ENCODE measurements at places on chromosomes 2 and 18. TPM values are rescaled to one million over a fixed set of nuclear protein-coding genes. Genes with fewer than 3 reads are reported as not detected.

Gene GPAT2
- 5.3 TPM for total RNA-seq

Gene SRD5A2
- not detected for total RNA-seq

DNA sequence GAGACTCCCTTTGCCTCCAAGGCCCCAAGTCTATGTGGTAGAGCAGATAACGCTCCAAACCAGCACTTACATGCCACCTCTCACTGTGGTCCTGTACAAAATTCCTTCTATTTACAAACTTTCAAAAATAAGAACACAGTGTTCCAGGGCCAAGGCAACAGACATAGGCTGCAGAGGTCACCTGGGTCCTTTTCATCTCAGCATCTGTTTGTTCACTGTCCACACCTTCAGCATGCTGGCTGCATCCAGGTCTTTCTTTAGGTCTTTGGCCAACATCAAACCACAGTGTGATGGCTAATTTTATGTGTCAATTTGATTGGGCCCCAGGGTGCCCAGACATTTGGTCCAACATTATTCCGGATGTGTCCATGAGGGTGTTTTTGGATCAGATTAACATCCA lies 20.0 kb upstream of the INO80C start:
- DNase-seq: no peak

- no peak for DNase-seq
Measured at GRCh38 chr2:156955701-156956100, 301.8 kb upstream of the GALNT5 start.
